ENCODE measurements at places on chromosomes 4 and X.
A peak's percentile ranks its signal among the peaks of the same experiment; 100 is the strongest.

GRCh38 chr4:38675146-38676121 lies 11.4 kb downstream of the KLF3 start:
- DNase-seq, result peak; percentile 71

GRCh38 chr4:53507671-53508286 lies 83.5 kb downstream of the LNX1 start:
- DNase-seq, result peak; percentile 74

- DNase-seq, result no peak
These were observed 34.5 kb upstream of the FAM9C start for GRCh38 chrX:13078739-13079444.

DNA sequence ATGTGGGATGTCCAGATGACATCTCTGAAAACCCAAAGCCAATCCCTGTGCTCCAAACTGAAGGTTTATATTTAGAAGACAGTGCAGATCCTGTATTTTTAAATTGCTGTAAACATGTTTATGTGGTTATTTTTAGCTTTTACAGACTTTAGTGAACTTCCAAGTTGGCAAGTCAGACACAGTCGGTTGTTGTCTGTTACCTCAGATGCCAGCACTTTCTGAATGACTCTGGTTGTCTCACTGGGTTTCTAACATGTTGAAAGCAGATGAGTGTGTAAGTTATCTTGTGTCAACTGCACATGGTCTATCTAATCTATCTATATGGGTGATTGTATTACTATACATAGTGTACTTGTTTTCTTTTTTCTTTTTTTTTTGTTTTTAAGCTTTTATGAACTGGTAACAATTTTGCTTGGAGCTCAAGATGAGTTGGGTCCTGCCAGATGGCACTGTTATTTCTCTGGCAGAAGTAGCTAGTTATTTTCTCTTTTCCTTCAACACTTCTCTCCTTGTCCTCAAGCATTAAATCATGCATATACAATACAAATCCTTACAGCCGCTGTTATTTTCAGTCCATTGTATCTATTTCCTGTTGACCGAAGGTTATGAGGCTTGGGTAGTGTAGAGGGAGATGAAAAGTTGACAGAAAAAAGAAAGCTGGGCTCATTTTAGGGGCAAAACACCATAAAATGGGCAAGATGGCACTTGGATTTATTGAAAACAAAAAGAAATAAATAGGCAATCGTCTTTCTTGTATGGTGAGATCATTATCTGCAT lies 66.3 kb downstream of the GAB1 start:
- DNase-seq, result no peak

DNA sequence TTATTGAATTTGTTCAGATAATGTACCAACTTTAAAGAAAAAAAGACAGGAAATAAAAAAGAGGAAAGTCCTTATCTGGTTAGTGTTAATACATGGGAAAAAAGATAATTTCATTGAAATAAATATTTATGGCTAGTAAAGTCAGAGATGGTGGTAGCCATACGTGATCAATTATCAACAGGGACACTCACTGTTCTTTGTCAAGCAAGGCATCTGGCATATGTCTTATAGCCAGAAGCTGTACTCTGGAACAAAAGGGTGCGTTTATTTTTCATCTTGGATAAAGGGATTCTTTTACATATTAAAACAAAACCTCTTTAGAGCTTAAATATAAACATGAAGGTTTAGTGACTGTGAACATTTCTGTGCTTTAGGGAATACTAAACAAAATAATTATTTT lies 26.7 kb downstream of the HDX start:
- no peak for DNase-seq

GRCh38 chr4:23083391-23083790 lies 390.7 kb downstream of the GBA3 start:
- no peak for DNase-seq

DNA sequence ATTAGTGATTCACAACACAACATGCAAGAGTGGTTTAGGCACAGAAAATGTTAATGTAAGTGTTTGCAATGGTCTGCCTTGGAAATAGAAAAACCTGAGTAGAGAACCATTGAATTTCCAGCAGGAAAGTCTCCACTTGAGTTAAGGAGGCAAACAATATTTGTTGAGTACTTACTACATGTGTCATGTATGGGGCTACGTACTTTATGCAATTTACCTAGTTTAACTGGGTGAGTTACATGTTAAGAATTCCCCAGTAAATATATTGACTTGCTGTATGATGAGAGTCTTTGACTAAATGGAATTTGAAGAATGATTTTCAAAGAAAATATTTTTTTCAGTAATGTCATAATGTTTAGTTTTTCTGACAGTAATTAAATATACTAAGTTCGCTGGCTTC lies 7.8 kb upstream of the NPNT start:
- DNase-seq, result no peak

- DNase-seq, result no peak
These were observed 193.1 kb upstream of the PITX2 start for GRCh38 chr4:110815950-110816349.

DNA sequence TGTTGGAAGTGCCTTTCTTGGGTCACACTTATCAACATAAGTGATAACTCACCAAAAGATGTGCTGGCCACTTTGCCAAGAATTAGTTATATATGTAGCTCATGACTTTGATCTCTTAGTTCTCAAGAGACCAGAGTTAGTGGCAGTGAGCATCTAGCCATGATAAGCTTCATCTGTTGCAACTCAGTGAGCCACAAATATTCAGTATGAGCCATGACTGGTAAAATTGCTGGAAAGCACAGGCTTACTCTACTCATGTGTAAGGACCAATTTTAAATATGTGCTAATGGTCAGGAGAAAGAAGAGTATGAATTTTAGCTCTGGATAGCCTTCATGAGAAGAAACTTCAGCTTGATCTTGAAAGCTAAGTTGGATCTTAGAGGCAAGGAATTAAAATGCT lies 59.4 kb upstream of the TLL1 start:
- no peak for DNase-seq

GRCh38 chr4:98524230-98524629 lies 134.2 kb downstream of the TSPAN5 start:
- no peak for DNase-seq

DNA sequence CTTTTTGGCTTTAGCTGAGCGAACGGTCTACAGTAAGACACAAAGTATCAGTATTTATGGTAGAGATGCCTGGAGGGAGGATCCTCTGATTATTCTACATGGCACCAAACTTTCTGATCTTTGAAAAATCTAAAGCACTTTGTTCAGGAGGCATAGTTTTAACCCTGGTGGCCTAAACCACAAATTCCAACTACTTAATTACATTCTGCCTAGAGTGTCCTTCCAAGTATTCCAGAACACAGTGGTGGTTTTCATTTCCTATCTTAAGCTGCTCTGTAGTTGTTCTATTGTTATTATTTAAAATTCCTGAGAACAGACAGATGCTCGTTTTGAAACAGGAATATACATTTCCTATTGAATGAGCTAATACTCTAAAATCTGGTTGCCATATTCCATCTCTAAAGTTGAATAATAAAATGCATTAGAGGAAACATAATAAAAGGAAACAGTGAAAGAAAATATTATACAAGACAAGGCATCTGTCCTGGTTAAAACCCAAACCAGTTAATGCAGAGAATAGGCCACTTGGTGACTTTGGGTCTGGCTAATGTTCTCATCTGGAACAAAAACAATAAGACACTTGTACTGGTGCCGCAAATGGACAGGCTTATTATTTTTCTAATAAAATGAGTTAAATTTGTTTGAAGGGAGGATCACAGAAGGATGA lies 657.4 kb downstream of the SPRY1 start:
- no peak for DNase-seq

GRCh38 chr4:77493829-77494551 lies 111.6 kb upstream of the CXCL13 start:
- no peak for DNase-seq

DNA sequence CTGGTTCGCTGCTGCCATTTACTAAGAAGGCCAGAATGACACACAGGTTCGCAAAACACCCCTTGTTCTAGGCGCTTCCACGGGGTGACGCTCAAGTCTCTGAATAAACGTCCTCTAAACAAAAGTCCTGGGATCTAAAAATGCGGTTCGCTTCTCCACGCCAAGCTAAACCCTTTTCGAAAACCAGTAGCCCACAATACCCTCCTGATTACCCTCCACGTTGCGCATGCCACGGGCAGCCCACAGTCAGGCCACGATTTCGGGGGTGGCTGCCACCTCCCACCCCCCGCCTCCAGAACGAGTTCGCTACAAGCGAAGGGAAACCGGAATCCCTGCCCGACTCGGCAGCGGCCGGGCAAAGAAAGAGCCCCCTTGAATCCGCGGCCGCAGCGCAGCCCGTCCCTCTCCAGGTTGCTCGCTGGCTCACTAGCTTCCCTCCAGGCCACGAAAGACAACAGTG lies 423 bp downstream of the RPL39 start:
- no peak for DNase-seq

DNA sequence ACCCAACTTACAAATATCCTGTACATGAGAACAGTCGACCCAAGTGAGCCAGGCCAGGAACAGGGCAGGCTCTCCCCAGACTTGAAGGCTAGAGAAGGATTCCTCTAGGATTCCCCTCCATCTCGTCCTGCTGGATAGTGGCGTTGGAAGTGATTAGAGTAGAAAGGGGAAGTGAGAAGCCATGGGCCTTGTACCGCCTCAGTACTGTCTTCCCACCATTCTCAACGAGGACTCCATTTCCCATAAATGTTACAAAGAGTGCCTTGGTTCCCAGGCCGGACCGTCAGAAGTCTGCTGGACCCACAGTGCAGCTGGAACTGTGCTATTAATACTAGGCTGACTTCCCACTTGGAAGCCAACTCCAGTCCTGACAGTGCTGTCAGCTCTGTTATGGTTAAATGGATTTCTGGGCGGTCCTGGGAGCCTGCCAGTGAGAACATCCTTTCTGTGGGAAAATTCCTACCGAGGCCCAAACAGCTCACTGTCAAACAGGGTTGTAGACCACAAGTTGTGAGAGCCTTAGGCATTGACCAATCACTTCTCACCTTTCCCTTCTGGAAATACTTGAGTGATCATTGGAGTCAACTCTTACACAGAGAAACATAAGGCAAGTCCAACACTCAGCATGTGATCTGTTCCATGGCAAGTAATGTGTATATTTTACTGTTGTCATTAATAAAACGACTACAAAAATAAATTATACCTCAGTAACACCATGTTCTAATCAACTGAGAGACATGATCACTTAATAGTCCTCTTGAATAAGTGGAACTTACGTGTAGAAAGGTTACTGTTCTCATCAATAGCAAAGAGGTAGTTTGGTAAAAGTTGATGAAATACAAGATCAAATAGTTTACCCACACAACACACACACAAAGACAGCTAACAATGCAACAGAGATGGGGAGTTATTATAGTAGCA lies 58.4 kb downstream of the AMELX start:
- no peak for DNase-seq

DNA sequence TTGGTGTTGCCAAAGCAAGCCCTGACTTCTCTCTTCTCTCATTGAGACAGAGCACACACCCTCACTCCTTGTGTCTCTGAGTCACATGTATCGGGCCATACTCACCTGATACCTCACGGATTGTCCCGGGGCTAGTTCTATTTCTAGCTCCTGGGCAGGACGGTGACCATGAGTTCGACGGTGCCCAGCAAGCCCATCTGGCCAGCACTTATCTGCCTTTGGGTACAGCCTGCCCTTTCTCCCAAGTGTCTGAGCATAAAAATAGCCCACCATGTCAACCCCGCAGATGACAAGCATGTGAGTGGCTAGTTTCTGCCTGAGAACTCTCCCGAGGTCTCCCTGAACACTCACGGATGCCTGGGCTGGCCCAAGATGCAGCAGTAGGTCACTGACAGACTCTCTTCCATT lies 158.5 kb downstream of the DHRSX start:
- no peak for DNase-seq

- DNase-seq, result no peak
These were observed 31.8 kb downstream of the CXCL1 start for GRCh38 chr4:73901031-73901430.

- no peak for DNase-seq
These were observed 71.2 kb upstream of the HCCS start for GRCh38 chrX:11039926-11040325.

DNA sequence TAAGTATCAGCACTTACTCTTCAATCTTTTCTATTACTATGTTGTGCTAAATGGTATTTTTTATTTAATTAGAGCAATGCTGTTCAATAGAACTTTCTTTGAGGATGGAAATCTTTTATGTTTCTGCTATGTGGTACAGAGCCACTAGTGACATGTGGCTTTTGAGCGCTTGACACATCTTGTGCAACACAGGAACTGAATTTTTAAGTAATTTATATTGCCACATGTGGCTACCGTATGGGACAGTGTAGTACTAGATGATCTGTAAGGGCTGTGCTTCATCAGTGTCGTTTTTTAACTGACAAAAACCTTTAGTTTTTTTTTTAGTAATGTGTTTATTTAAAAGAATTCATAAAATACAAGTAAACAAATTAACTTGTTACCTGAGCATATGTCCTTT lies 22.4 kb downstream of the HPRT1 start:
- no peak for DNase-seq

- DNase-seq, result no peak
These were observed 27.8 kb upstream of the MXRA5 start for GRCh38 chrX:3374108-3374800.

GRCh38 chr4:107845681-107846080 lies 20.9 kb downstream of the SGMS2 start:
- no peak for DNase-seq

DNA sequence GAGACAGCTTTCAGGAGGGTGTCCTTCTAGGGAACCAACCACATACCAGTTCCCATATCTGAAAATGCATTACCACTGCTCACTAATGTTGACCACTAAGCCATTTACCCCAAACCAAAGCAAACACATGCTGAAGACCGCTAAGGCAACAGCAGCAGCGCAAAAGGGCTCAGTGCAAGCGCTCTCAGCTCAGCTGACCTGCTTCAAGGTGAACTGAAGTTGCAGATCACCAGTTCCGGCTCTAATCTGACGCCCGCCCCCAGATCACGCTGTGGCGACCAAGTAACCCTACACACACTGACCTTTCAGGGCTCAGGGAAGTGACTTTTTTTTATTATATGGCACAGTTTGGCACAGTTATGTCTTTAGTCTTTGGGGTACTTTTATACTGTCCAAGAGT lies 5.8 kb downstream of the MECP2 start:
- DNase-seq, result no peak

DNA sequence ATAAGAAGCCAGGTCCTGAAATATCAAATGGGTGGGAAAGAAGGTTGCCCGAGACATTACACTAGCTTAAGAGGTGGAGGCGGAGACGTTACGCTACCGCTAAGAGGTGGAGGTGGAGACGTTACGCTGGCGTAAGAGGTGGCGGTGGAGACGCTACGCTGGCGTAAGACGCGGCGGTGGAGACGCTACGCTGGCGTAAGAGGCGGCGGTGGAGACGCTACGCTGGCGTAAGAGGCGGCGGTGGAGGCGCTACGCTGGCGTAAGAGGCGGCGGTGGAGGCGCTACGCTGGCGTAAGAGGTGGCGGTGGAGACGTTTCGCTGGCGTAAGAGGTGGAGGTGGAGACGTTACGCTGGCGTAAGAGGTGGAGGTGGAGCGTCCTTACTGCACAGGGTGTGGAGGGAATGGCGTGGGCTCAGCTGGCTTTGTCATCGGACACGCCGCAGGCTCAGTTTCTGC lies 12.8 kb downstream of the CYP4V2 start:
- DNase-seq, result no peak

DNA sequence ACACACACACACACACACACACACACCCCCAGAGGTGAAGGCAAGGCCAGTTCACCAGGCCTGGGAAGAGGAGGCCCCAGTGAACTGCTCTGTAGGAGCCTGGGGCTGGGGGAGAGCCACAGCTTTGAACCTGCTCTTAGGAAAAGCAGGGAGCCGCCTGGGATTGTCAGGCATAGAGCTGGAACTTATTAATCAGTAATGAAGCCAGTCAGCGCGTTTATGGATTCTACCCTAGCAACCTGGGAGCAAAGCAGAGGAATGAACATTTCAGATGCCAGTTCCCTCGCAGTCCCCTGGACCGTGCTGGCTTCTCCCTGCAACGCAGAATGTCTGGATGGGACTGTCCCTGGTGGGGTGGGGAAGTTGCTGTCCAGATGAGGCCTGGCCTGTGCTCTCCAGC lies 45.3 kb upstream of the DDX3X start:
- no peak for DNase-seq
